Activated CD8-positive, alpha-beta memory T cell treated with anti-CD3 and anti-CD28 coated beads for 4 hours (primary cell): ENCODE measurements at places on chromosomes 11 and 22.

DNA sequence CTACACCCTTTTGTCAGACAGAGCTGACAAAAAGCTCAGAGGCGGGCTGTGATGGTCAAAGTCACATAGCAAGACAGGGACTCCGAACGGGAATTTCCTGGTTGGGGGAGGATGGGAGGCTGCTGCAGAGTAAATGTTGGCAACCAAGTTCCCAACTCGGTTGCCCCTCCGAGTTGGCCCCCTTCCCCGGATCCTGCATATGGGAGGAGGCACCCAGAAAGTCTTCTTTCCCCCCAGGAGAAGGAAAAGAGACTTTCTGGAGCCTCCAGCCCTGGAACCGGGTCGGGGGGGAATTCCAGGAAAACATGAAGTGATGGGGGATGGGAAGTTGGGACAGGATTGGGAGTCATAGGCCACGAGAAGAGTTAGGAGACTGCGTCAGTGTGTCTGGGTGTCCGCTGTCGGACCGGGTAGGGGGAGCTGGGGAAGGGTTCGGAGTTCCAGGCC, 614 bp downstream of the SELENOM start:
- DNase-seq, result no peak

GRCh38 chr11:22192642-22193347, at the start of gene ANO5:
TSS of gene ANO5 (plus strand) at chr11:22193085. CDS start at chr11:22193493, 408 bp downstream.
- DNase-seq, result no peak

DNA sequence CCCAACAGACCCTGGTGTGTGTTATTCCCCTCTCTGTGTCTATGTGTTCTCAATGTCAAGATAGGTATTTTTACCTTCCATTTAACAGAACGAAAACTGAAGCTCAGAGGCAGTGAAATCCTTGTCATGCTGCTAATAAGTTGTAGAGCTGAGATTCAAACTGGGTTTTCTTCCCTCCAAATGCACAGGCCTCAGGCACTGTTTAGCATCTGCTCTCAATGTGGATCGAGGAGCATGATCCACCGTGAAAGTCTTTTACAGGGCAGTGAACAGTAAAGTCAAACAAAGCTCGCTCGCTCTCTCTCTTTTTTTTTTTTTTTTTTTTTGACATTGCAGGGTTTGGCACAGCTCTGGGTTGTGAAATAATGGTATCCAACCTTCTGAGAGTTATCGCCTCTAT, 401.0 kb upstream of the SYN3 start:
- DNase-seq, result no peak

- DNase-seq, result no peak
Measured at GRCh38 chr11:1163911-1164735, 6.4 kb downstream of the MUC5AC start.

DNA sequence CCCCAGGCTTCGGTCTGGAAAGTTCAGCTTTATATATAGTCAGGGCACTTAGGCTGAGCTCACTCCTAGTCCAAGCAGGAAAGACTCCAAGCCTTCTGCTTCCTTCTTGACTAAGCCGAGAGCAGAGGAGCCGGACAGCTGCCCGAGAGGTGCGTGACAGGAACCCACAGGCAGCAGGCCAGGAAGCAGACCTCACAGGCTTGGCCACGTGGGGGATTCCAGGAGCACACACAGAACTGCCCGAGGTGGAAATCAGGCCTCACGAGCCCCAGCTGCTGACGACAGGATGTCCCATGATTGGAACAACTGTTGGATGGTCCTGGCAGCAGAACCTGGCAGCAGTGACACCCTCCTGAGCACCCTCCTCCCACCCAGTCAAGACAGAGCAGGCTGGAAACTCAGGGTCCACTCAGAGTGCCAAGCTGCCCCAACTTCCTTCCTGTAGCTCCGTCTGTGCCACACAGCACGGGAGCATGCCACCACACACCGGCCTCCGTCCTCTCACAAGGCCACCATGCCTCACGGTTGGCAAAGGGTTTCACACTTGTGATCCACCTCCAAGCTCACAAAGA, 5.4 kb downstream of the PLA2G6 start:
- no peak for DNase-seq

- DNase-seq, result no peak
Measured at GRCh38 chr11:16841984-16842383, 103.5 kb downstream of the C11orf58 start.

DNA sequence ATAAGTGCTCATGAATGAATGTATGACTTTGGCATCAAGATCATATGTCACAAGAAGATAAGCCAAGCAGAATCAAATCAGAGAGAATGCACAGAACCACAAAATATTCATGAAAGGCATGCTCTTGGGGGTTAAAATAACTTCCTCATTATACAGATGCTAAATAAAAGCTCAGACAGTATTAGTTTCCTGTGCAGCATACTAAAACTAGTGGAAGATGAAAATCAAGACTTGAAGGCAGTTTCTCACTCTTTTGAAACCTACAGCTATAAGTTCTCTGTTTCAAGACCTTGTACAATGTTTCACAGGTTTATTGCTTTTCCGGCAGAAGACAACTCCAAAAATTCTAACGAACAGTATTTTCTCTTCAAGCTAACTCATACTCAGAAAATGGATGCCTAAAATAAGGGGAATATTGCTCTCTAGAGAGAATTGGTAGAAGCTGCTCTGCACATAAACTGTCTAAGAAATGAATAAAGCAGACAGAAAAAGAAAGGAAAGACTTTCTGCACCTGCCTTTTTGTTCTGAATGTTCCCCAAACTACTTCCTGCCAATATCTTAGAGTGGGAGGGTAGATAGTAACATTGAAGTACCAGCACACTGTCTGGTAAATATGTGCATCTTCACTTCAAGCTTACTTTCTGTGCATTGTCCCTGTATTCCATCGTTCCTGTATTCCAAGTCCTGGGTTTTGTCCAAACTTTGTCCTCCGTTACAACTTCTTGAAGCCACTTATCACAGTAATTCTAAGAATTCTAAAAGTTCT, 639.4 kb upstream of the FAT3 start:
- no peak for DNase-seq

- DNase-seq, result no peak
Measured at GRCh38 chr22:20223421-20224255, 44.5 kb downstream of the RTN4R start.

GRCh38 chr11:114883472-114883871, 205.1 kb downstream of the NXPE2 start:
- DNase-seq, result no peak

- DNase-seq, result no peak
Measured at GRCh38 chr11:18468961-18469360, 13.3 kb downstream of the LDHAL6A start.

GRCh38 chr22:47372596-47373385, 610.3 kb downstream of the TBC1D22A start:
- no peak for DNase-seq

DNA sequence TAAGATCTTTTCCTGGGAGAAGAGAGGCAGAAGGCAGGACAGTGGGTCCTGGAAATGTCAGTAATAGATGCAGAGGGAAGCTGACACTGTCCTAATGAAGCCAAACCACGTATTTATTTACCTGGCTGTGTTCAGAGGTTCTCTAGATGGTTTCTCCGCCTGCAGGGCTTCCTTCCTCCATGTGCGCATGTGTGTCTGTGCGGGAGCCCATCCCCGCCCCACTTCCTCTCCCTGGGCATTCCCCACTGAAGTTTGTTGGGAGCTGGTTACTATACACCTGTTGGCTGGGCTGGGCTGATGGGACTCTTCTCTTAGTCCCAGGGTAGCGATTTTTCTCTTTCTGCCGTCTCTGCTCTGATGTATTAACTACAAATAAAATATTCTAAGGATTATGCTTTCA, 204.9 kb upstream of the TBCEL start:
- DNase-seq, result no peak

DNA sequence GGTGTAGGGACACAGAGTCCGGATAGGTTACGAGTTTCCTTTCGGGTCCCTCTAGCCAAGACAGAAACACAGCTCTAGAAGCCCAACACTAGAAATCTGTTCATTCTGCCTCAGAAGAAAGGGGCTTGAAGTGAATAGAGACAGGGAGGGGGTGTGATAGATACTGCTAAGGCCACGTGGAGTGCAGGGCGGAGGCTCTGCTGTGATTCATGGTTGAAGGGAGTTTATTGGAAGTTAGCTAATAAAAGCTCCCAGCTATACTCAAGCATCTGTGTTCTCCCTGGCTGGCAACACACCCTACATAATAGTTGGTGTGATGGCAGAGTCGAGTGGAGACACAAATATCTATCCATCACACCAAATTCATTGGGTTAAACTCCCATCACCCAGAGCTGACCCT, 337.4 kb downstream of the CADM1 start:
- DNase-seq, result no peak

- no peak for DNase-seq
Measured at GRCh38 chr11:75715688-75716087, 1.9 kb upstream of the MOGAT2 start.

DNA sequence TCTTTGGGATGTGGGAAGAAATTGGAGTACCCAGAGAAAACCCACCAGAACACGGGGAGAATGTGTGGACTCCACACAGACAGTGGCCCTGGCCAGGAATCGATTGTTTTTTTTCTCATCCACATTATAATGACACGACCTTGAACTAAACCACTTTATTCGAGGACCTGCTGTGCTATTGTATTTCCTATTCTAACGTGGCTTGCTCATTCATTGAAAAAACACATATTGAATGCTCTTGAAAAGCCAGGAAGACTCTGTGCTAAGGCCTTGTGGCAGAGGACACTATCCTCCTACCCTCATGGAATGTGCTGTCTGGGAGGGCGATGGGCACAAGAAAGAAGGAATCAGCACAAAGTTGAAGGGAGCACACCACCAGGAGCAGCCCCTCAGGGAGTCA, 9.1 kb upstream of the SREBF2 start:
- DNase-seq, result no peak

DNA sequence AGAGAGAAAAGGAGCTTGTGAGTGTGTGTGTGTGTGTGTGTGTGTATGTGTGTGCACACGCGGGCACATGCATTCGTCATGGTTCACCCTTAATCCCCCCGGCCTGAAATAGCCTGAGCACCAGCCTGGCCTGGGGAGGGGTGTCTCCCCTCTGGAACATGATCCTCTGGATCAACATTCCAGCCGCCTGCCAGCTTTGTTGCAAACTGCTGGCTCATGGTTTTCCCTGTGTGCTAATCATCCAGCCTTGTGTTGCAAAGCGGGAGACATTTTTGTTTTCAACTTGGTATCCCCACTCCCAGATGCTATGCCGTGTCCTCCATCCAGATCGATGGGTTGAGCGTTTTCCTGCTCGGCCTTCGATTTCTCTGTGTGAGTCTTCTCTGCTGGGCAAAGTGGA, 94.3 kb downstream of the FEZ1 start:
- no peak for DNase-seq

DNA sequence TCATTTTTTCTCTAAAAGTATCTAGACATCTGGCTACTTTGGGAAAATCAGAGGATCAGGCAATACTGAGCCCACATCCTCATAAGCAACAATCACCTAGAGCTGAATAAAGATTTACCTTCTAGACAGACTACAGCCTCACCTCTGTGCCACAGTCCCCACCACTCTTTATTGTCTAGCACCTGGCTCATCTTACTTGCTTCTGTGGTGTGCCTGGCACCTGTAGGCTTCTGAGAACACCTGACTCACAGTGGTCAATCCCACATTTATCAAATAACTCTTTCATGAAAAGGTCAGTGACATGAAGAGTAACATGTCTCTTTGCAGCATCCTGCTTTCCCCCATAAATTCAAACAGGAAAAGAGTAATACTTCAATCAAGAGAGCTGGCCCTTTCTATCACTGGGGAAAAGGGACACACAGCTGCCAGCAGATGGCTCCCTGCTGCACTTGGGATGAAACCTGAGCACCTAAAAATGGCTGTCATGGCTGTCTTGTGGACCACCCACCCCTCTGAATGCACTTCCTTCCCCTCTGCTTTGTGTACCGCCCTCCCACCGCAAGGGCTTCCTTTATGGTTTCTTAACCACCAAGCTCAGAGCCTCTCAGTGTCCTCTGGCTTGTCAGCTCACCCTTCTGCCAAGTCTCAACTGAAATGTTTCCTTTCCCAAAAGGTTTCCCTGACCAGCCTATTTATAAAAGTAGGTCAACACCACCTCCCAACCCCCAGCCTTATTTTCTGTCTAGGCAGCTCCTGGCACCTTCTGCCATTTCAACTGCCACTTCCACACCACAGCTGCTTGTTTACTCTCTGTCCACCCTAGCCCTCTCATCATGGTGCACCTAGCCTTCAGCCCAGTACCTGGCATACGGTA, 9.3 kb downstream of the TFIP11 start:
- DNase-seq, result peak; percentile 36

DNA sequence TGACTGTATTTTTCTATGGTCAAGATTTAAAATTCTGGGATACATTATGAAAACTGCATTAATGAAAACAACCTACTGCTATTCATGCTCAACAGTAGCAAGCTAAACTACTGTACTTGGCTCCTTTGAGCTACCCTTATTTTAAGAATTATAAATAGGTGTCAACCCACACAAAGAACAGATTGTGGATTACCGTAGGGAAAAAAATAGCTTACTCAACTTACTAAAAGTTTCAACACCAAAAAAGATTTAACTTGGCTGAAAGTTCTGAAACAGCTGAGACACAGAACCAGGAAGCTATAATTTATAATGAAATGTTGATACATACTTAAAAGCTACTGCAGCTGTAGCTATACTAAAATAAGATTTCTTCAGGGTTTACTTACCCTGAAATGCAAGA, 10.1 kb downstream of the LIN7C start:
- no peak for DNase-seq

DNA sequence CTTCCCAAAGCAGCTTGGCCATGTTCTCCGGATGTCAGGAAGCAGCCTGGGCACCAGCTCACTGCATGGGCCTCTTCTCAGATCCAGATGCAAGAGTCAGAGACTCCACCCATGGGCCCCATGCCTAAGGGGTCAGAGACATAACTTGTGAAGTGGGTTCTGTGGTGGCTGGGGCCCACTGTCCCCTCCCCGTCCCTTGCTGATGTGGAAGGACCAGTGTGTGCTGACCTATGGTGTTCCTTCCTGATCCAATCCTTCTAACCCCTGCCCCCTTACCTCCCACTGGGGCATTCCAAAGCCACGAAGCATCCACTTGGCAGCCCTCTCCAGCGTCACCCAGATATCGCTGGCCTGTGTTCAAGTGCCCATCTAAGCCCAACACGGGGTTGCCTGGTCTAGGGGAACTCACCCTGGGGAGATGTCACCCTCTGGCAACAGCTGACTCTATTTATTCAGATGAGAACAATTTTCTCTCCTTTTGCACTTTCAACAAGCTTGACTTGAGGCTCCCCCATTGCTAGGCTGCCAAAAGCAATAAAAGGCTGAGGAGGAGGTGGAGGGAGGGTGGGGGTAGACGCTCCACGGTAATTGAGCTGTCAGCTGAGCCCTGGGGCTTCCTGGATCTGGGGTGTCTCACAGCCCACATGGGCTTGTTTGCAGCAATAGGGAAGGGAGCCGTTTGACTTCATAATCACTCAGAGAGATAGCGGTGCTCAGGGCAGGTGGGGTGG, 158.5 kb downstream of the ADAMTS15 start:
- no peak for DNase-seq

- DNase-seq, result no peak
Measured at GRCh38 chr11:69018924-69019323, 5.9 kb upstream of the MRGPRF start.

GRCh38 chr22:19798891-19799293, 38.3 kb downstream of the TBX1 start:
- DNase-seq, result no peak
